ENCODE measurements at places on chromosomes 5 and 9.

- DNase-seq, result no peak
These were observed 12.4 kb downstream of the RAPGEF6 start for GRCh38 chr5:131622633-131623032.

DNA sequence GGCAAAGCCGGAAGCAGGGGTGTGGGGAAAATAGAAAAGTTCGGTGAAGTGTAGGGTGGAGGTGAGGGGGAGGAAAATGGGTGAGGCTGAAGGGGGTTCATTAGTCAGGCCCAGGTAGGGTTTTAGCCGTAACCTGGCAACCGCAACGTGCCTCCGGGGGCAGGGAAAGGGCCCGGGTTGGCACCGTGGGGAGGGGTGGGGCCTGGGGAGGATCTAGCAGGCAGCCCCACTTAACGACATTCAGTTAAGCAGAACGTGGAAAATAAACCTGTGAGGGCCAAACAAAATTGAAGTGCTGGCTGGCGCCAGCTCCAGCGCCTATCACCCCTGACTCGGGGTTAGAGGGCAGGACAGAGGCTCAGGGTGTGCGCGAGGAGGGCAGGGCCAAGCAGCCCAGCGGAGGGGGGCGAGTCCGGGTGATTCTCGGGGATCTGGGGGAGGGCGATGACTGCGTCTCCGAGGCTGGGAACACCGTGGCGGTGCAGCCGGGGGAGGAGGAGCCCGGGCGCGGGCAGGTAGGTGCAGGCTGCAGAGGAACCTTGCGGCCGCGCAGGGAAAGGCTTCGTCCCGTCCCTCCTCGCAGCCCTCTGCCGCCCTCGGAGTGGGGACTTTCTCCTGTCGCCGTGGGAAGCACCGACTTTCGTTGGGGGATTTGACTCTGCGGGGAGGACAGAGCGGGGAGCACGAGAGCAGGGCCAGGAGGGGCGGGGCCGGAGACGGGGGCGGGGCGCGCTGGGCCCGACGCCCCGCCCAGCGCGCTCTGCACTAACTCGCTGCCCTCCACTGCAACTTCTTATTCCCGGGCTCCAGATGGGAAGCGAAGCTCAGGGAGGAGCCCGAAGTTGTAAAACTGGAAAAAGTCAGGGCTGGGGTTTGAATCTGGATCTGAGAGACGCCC, 5.1 kb downstream of the RGS14 start:
- DNase-seq, result peak; percentile 67

DNA sequence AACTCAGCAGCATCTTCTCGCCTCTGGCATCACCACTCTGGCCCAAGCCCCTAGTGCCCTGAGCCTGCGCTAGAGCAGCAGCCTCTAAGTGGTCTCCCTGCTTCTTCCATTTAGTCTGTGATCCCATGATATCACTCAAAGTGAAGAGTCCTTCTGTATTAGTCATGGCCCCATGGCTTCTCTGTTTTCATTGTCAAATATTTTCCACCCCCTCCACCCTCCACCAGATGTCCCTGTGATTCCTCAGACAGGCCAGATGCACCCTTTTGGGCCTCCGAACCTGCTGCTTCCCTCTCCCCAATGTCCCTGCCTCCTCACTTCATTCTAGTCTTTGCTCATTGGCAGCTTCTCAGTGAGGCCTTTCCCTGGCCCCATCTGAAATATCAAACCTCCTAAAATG, 299.2 kb downstream of the SPOCK1 start:
- no peak for DNase-seq

DNA sequence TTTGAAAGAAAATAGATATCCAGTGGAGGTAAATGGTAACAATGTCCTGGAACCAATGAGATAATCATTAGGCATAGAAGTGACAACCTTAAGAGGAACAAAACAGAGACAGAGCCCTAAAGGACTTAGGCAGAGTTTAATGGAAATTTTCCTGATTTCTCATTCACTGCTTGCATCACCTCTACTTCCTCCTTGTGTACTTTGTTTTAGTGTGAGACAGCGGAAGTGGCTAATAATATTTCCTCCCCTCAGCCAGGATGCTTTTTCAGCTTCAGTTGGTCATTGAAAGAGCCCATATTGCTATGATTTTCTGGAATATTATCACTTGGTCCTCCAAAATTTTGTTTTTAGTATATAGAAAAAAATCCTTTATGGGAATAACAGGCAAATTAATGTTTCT, 153.4 kb upstream of the MPDZ start:
- DNase-seq, result peak; percentile 33

- no peak for DNase-seq
These were observed 36.4 kb upstream of the CCDC152 start for GRCh38 chr5:42720251-42720650.

DNA sequence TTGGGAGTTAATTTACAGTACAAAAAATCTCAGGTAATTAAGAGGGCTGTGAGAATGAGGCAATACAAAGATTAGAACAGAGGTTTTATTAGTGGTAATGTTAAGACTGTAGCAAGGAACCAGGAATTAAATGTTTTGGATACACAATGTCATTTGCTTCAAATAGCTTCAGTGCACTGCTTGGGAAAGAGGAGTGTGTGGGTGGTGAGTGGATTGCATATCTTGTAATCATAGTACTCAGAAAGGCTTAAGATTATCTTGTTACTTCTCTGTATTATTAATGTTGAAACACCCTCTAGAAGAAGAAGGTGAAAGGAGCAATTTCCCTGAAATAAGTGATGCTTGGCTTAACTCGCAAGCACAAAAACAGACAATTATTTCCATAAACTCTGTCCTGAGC, 21.0 kb upstream of the TBCA start:
- DNase-seq, result peak; percentile 58

DNA sequence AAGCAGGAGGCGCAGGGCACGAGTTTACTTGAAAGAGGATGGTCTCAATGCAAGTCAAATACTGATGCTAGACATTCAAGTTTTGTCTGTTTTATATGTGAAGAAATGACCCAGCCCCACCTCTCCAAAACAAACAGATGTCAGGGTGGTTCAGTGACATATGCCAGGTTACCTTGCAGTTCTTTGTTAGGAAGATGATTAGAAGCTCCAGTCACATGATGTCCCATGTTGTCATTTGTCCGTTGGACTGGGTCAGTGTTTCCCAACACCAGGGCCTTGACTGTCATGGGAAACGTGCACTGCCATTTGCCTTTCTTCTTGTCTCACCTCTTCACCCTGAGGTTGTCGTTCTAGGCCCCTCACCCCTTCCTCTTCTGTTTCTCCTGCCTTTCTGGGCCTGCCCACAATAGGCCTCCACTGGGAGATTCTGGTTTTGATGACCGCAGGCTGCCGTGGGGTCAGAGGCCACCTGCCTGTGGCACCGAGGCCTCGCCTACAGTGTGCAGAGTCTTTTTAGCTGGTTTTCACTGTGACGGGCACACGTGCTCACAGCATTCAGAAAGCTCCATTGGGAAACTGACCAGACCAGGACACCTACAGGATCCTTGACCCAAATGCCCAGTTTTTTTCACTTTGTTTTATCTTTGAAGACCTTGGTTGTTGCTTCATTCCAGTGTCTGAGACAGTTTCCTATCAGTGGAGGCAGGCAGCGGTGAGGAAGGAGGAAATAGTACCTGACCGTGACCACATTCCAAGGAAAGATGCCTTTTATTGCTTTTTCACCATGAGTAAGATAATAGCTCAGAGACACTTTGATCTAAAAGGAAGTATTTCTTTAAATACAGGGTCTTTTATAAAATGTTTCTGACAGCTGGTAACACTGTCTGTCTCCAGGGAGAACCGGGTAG, 123.1 kb downstream of the PIP5K1B start:
- DNase-seq, result no peak

- no peak for DNase-seq
These were observed 19.0 kb downstream of the PHAX start for GRCh38 chr5:126619781-126620180.

- DNase-seq, result peak; percentile 32
These were observed 603 bp downstream of the PPIP5K2 start for GRCh38 chr5:103120607-103121200.

DNA sequence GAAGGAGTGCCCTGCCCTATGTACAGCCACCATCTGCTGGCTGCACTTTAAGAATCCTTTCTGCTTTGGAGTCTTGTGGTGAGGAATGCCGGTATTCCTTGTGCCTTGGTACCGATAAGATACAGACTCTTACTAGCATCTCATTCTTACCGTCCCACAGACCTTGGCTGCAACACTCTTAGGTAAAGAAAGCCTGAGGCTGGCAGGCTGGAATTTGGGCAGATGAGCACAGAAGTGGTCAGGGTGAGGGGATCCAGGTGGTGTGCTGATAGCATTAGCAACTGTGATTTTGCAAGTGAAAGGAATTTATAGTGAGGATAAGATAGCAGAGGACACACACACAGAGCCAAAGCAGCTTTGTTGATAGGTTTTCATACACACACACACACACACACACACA, 198.1 kb downstream of the ENC1 start:
- DNase-seq, result no peak

DNA sequence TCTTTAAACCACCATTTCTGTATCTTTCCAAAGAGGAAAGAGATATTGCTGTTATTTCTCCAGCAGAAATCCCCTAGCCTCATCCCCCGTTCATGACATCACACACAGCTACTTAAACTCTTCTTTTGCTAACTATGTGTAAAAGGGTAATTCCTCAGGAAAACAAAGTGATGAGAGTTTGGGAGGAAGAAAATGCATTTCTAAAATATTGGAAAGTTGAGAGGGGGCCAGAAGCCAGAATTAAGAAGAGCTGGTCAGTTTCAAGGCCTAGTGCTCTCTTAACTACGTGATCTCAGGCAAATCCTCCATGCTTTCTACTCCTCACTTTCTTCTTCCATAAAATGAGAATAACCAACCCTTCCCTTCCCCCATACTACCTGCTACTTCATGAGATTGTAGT, 109.4 kb downstream of the LIFR start:
- no peak for DNase-seq

DNA sequence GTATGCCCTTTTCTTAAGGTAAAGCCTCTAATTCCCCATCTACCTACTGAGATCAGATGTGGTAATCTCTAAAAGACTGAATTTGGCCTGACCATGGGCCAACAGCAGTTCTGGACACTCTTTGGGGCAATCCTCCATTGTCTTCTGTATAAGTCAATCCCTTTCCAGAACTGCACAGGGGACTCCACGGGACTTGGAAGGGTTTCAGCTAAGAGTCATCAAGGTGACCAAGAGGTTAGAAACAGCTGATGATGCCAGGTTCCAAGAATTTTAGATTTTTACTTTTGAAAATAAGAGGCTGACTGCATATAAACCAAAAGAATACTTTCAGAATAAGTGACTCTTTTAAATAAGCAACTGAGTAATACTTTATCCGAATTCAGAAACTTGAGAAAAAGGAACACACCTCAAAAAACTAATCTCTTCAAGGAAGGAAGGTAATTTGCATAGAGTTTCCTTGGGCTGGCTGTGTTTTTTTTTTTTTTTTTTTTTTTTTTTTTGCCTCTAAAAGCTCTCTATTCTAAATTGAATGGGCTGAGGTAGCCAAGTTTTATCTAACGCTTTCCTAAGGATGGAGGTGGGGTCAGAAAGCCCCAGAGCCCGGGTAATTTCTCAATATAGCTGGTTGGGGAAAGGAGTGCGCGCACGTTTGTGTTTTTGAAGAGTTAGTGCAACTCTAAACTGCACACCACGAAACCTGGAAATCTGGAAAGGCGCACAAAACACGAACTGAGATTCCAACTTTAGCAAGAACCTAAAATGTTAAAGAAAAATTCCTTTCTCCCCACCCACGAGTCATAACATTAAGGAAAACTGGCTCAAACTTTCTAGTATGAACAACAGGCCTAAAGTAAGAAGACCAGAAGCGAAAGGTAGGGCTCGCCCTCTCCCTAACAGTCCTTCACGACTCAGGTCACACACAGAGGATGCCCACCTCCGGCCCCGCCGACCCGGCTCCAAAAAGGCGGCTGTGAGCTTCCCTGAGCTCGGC, 1.3 kb downstream of the VCP start:
- no peak for DNase-seq

Measured in suppressor macrophage treated with lipopolysaccharide for 4 hours (primary cell).